Activated CD8-positive, alpha-beta memory T cell treated with anti-CD3 and anti-CD28 coated beads, Interleukin-2, amount 50 U/mL, for 48 hours (primary cell): ENCODE measurements at places on chromosomes 4 and X.

DNA sequence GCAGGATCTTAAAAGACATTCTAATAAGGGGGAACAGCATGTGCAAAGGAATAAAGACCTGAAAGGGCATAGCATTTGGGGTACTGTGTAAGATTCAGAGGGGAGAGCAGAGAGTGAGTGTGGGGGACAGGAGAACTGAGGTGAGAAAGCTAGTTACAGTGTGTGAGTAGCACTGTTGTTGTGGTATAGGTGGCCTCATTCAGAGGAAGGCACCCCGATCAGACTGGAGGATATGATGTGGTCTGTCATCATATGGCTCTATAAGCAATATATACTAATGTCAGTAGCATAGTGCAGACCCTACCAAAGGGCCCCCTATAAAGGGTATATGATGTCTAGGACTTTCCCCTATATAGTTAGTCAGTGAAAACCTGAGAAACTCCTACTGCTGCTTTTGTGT lies 175.8 kb downstream of the FMR1NB start:
- no peak for DNase-seq

- no peak for DNase-seq
Measured at GRCh38 chrX:1743105-1743504, 128.2 kb downstream of the ASMT start.

DNA sequence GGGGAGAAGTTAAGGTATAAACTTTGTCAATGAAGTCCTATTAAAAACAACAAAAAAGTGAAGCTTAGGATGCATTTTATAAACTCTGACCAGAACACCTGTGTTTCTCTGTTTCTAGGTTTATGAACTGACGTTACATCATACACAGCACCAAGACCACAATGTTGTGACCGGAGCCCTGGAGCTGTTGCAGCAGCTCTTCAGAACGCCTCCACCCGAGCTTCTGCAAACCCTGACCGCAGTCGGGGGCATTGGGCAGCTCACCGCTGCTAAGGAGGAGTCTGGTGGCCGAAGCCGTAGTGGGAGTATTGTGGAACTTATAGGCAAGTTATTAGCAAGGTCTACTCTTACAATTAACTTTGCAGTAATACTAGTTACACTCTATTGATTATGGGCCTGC lies 46.6 kb downstream of the HTT start:
- DNase-seq, result no peak

GRCh38 chr4:158254292-158254691 lies 44.0 kb downstream of the TMEM144 start:
- no peak for DNase-seq

DNA sequence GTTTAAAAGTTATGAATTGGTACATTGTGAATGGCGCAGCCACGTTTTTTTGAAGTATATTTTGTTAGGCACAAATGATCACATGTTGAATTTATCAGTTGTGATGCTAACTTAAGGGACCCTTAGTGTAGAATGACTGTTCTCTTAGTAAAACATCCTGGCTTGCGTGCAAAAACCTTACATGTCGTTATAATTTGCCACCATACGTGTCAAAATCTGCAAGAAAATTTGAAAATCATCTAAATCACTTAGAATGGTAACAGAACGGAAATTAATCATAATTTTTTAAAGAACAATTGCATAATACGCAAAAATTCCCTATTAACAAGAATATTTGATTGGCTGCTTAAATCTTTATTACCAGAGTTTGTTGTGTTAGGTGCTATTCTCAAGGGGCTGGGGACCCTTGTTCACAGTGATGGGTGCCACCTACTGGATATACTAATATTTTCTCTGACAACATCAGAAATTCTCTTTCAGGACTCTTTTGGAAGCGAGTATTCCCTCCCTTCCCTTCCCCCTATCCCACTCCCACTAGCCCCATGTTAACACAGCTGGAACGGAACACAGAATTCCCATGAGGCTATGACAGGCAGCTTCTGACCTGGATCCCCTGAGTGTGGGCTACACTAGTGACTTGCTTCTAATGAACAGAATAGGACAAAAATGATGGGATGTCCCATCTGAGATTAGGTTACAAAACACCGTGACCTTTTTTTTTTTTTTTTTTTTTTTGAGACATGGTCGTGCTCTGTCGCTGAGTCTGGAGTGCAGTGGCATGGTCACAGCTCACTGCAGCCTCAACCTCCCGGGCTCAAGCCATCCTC lies 71.8 kb downstream of the SUPT20HL2 start:
- no peak for DNase-seq

- no peak for DNase-seq
Measured at GRCh38 chrX:120029354-120029753, 48.1 kb downstream of the RHOXF2B start.

- no peak for DNase-seq
Measured at GRCh38 chr4:36256398-36256891, 12.1 kb upstream of the ARAP2 start.
